ENCODE measurements at places on chromosomes 12 and 14.

DNA sequence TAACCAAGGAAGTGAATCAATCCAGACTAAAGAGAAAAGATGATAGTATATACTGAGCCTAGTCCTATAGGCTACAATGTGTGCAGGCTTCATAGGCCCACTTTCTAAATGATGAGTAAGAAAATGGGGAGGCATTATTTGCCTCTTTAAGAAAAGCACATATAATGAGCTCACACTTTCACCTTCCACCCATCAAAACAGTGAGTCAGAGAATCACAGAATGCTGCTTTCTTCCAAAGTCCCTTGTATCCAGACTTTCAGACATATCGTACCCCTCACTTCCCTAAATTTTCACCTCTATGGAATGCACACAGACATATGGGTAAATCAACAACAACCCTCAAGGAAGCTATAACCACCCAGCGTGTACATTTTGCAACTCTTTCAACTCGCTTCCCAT lies 286.4 kb upstream of the PRKD1 start:
- DNase-seq = no peak

DNA sequence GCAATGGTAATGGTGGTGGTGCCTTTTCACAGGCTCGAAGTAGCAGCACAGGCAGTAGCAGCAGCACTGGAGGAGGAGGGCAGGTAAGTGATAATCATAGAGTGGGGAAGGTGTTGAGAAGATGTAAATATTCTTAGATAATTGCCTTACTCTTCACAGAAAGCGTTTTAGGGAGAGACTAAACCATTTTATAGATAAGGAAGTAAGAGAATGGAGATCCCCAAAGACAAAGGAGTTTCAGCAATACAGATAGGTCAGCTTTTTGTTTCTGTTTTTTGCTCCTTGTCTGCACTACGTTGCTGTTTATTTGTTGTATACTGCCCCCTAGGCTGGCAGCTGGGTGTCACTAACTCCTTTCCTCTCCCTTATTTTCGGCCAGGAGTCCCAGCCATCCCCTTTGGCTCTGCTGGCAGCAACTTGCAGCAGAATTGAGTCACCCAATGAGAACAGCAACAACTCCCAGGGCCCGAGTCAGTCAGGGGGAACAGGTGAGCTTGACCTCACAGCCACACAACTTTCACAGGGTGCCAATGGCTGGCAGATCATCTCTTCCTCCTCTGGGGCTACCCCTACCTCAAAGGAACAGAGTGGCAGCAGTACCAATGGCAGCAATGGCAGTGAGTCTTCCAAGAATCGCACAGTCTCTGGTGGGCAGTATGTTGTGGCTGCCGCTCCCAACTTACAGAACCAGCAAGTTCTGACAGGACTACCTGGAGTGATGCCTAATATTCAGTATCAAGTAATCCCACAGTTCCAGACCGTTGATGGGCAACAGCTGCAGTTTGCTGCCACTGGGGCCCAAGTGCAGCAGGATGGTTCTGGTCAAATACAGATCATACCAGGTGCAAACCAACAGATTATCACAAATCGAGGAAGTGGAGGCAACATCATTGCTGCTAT lies 2.0 kb downstream of the SP1 start:
- DNase-seq = peak; percentile 93

DNA sequence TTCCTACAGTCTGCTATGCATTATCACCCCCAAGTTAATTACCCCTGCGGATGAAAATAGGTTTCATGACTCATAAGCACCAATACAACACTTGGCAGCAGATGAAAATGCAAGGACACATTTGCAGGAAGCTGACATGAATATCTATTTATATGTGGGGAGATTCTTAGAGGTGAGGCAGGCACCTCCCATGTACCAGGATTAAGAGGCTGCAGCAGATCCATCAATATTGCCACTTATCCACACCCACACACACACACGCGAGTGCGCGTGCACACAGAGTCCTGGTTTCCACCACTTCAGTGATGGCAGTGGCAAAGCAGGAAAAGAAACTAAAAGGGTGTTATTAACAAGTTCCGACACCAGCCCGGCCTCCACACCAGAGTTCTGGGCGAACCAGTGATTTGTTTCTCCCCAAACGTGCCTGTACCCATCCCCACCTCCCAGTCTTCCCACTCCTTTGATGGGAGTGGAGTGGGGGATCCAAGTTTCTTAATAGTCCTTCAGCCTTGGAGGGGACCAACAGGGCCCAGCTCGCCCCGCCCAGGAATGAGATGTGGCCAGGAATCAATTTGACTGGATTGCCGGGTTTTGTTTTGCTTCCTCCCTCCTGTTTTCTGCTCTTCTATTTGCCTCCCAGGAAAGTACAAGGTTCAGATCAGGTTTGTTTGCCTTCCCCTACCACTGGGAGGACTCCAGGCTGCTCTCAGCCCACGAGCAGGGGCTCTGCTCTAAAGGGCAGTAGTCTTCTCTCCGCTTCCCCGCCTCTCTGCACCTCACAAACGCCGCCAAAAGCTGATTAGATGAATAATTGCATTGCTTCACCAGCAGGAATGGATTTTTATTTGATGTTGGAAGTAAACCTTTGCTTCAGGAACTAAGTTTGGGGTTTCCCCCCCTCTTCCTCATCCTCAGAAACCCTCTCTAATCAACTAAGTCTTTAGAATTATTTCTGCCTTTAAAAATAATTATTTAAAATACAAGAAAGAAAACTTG lies 5.2 kb downstream of the IRF2BPL start:
- no peak for DNase-seq

DNA sequence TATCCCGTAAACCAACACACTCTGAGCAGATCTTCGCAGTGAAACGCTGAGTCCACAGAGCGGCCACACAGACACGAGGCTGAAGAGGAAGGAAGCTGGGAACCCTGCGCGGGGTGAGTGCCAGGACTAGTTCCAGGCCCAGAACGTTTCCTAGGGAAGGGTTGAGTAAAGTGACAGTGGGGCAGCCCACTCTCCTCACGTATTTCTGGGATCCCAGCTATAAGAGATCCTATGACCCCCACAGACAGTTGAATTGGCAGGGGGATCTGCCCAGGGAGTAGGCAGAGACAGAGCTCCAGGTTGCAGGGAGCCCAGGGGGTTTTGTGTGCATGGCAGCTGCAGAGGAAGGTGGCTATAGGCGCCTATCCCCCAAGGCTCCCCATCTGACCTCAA lies 51.1 kb downstream of the GTF2A1 start:
- no peak for DNase-seq

DNA sequence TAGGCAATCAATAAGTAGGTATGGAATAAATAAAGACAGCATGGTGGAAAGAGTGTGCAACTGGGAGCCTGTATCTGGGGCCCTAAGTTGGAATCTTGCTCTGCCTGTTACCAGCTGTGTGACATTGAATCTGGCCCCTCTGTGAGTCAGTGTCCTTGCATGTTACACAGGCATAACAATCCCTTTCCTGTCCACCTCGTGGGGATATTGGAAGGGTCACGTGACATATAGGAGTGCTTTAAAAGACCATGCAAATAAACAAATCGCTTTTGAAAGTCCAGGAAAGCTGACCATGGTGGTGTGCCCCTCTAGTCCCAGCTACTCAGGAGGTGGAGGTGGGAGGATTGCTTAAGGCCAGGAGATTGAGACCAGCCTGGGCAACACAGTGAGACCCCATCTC lies 51.1 kb upstream of the VRK1 start:
- no peak for DNase-seq

Measured in keratinocyte (primary cell).